H1 (cell line): ENCODE measurements at places on chromosomes 12 and 14.

DNA sequence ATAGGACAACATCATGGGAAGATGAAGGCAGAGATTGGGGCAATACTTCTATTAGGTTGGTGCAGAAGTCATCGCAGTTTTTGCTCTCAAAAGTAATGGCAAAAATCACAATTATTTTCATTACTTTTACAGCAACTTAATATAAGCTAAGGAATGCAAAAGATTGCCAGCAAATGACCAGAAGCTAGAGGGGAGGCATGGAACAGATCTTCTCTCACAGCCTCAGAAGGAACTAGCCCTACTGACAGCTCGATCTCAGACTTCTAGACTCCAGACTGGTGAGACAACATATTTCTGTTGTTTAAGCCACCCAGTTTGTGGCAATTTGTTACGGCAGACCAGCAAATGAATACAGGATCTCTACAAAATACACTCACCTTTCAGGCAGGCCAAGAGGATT is 348.5 kb upstream of the TBX3 start:
- H3K27me3 ChIP-seq: no peaks in the 10 kb centered on the region
- H3K4me1 ChIP-seq: no peaks in the 10 kb centered on the region
- no peak overlapping the region for H3K27ac ChIP-seq

DNA sequence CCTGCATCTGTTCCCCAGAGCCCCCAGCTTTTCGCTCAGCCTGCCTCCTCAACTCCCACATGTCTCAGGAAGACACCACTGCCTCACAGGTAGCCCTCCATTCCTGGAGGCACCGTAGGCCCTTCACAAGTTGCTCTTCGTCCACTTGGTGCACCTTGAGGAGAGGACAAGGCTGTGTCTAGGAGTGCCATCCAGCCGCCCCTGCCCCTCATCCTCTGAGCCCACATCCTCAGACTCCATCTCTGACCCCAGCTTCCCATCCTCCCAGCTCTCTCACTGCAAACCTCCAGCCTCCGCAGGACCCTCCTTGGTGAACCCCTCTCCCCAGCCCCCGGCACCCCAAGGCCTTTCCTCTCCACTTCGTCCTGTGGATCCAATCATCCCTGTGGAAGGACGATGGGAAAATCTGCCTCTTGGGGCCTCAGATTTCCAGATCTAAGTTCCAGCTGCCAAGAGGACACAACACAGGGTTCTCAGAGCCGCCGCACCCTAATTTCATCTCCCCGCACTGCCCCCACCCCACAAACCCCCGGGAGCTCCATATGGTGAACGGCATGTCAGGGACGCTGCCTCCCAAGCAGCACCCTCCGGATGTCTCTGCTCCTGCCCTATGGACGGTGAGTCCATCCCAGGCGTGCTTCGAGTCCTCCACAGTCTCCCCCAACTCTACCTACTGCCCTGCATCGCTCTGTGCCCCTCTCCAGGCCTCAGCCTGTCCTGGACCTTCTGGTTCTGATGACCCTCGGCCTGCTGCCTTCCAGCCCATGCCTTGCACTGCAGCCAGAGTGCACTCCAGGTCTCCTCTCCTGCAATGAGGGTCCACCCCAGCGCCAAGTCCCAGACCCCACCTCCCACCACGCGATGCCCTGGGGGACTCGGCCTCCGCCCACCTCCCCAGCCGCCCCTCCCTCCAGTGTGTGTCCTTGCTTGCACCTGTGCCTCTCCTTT is 314.1 kb upstream of the DIO3 start:
- peak; percentile 23 for DNase-seq
- H3K4me3 ChIP-seq: no peak overlapping the region
- H3K27me3 ChIP-seq: no peaks in the 10 kb centered on the region
- H3K4me1 ChIP-seq: no peaks in the 10 kb centered on the region
- H3K36me3 ChIP-seq: no peaks in the 10 kb centered on the region

- no peaks in the 10 kb centered on the region for H3K27me3 ChIP-seq
- H3K4me1 ChIP-seq: no peaks in the 10 kb centered on the region; the same call in 1 of the 2 replicates
- DNase-seq: no peak
Measured at GRCh38 chr12:2332947-2333346, 280.2 kb downstream of the CACNA1C start.

DNA sequence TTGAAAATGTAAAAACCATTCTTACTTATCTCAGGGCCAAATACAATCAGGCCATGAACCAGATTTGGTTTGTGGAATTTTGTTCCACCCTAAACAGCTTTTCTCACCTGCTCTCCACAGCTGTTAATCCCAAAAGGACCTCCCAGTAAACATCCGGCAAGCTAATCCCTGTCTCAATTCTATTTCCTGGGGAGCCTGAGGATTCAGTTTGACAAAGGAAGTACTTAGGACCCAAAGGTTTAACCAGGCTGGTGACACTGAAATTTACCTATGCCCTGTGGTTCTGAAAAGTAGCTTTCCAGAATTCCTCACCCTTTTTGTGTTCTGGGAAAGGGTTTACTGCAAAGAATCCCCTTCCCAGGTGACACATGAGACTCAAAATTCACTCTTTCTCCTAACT is 15.0 kb downstream of the CAPZA3 start:
- H3K27me3 ChIP-seq: no peaks in the 10 kb centered on the region
- H3K4me1 ChIP-seq: peaks cover 8% of the 10 kb centered on the region
- no peak overlapping the region for H3K4me3 ChIP-seq
- H3K27ac ChIP-seq: peak overlapping the region; percentile 80
- no peaks in the 10 kb centered on the region for H3K36me3 ChIP-seq

DNA sequence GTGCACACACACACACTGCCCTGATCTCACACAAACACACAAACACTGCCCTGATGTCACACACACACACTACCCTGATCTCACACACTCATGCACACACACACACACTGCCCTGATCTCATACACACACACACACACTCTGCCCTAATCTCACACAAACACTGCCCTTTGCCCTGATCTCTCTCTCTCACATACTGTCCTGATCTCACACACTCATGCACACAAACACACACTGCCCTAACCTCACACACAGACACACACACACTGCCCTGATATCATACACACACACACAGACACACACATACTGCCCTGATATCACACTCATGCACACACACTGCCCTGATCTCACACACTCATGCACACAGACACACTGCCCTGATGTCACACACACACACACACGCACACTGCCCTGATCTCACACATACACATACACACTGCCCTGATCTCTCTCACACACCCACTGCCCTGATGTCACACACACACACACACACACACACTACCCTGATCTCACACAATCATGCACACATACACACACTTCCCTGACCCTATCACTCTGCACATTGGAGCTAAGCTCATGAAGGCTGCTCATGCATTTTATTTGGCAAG is 97.6 kb upstream of the DIO3 start:
- H3K27me3 ChIP-seq: peaks cover 21% of the 10 kb centered on the region
- no peaks in the 10 kb centered on the region for H3K36me3 ChIP-seq
- DNase-seq: no peak
- no peak overlapping the region for H3K4me3 ChIP-seq
- H3K27ac ChIP-seq: no peak overlapping the region
